ENCODE measurements at places on chromosomes 12 and 14. TPM values are rescaled to one million over a fixed set of nuclear protein-coding genes. Genes with fewer than 3 reads are reported as not detected.

- no peaks in the 10 kb centered on the region for H3K36me3 ChIP-seq
- no peak for DNase-seq
- peaks cover 27% of the 10 kb centered on the region for H3K4me1 ChIP-seq
- H3K27ac ChIP-seq: no peak overlapping the region
- H3K27me3 ChIP-seq: no peaks in the 10 kb centered on the region
- H3K4me3 ChIP-seq: no peak overlapping the region
These were observed 73.9 kb downstream of the ARMH4 start for GRCh38 chr14:58078068-58078467.

DNA sequence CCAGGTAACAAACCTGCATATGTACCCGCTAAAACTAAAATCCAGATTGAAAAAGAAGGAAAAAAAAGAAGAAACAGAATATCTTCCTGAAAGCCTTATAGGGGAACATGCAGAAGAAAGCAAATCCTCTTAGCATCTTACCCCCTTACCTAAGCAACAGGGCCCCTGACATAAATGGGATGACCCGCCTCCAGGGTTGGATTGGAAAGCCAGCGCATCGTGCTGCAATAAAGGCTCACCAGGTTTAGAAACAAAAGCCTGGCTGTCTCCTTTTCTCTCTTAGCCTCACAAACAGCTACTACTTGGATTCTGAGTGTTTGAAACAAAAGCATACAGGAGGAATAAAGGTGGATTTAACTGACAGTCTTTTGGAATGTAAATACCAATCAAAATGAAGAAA lies 13.8 kb upstream of the ADCK1 start:
- H3K27ac ChIP-seq: no peak overlapping the region
- peaks cover 3% of the 10 kb centered on the region for H3K27me3 ChIP-seq
- H3K4me3 ChIP-seq: no peak overlapping the region
- no peak for DNase-seq
- no peaks in the 10 kb centered on the region for H3K36me3 ChIP-seq
- H3K4me1 ChIP-seq: no peaks in the 10 kb centered on the region

DNA sequence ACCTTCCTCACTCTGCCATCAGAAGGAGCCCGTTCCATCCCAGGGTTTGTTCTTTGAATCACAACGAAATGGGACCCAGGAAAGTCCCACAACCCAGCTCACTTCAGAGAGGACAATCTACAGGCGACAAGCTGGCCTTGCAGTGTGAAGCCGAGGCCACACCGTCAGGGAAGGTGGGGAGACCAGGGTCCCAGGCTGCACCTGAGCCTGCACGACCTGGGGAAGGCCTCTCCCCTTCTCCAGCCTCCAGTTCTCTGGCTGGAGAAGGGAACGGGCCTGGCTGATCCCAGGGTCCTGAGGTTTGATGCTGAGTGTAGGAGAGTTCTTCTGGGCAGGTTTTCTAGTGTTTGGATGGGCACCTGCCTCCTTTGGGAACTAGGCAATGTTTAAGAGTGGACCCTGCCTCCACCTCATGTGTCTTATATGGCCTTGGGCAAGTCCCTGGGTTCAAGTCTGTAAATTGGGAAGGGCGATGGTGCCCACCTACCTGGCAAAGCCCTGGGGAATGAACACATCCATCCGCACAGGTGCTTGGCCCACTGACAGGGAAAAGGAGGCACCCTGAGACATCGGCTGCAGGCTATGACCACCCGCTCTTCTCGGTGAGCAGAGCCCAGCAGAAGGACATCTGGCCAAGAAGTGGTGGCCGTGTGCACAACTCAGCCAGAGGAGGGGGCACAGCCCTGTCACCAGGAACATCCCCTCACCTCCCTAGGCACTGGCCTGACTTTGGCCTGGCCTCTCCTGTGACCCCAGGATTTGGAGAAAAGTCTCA lies 77.9 kb upstream of the BCL11B start:
- H3K4me3 ChIP-seq: no peak overlapping the region
- peaks cover 25% of the 10 kb centered on the region for H3K27me3 ChIP-seq
- no peak overlapping the region for H3K27ac ChIP-seq
- no peaks in the 10 kb centered on the region for H3K36me3 ChIP-seq
- DNase-seq: no peak
- no peaks in the 10 kb centered on the region for H3K4me1 ChIP-seq

GRCh38 chr14:105045710-105046326 lies 19.4 kb downstream of the GPR132 start:
- no peaks in the 10 kb centered on the region for H3K36me3 ChIP-seq
- DNase-seq: peak; percentile 89
- H3K27ac ChIP-seq: no peak overlapping the region
- peaks cover 77% of the 10 kb centered on the region for H3K27me3 ChIP-seq

DNA sequence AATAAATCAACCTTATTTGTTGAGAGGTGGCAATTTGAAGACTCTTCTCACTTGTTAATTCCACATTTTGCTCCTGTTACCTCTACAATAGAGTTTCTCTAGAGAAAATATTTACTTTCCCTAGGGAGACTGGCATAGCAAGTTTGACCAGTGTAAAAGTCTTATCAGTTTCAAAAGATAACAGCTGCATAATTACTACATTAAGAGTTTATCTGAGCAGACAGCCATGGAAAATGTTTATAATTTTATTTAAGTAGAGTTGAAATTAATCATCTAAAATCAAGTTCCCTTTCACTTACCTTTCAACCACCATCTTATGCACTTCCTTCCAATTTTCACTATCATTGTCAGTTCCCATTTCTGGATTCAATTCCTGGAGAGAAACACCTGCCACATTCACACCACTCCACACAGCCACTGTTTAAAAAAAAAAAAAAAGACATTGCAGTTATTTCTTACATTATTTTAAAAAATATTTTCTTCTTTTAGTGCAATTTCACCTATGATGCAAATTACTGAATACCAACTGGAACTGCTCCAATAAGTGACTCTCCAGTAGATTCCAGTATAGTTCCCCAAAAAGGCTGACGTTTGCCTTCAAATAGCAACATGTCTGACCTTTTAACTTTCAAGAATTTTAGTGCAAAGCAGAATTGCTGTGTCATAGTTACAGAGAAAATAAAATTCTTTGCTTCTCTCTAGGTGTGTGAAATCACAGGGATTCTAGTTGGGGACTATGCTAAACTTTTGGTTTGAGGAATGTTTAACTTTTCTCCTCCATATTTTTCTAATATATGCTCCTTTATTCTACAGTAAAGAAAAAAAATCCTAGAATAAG lies 19.4 kb downstream of the LDHB start:
- no peaks in the 10 kb centered on the region for H3K27me3 ChIP-seq
- peaks cover 61% of the 10 kb centered on the region for H3K4me1 ChIP-seq
- peak overlapping the region; percentile 69 for H3K27ac ChIP-seq
- no peak for DNase-seq
- H3K36me3 ChIP-seq: peaks cover 75% of the 10 kb centered on the region
- no peak overlapping the region for H3K4me3 ChIP-seq

DNA sequence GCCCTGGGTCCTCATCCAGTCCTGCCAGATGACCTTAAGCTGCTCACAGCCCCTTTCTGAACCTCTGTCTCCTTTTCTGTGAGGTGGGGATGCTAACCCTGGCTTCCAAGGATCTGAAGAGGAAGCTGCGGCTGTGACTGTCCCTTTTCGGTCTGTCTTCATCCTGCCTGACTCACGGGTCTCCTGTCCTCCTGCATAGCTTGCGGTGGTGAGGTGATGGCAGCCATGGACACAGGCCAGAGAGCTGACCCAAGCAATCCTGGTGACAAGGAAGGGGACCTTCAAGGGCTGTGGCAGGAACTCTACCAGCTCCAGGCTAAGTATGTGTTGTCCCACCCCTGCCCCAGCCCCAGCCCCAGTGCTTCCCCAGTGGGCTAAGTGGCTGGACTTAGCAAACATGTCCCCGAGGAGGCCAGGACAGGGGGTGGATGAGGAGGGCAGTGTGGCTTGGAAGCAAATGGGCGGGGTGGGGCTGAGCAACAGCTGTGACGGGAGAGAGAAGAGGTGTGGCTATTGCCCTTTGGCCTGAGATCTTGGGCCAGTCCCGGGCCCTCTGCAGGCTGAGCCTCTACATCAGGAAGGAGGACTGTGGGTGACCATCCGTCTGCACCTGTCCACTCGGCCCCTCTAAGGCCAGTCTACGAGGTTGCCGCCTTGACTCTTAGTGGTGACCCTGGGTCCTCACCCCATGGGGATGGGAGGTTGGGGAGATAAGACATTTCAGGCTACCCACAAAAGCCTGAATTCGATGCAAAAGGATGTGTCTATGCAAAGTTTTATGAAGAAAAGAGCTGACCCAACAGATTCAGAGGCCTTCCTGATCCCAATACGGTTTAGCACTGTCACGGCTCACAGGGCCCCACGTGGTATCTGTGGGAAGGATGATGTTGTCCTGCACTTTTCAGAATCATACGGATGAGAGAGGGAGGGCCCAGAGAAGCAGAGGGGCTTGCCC lies 1.1 kb downstream of the CCDC197 start:
- no peaks in the 10 kb centered on the region for H3K36me3 ChIP-seq
- peaks cover 14% of the 10 kb centered on the region for H3K27me3 ChIP-seq
- peaks cover 58% of the 10 kb centered on the region for H3K4me1 ChIP-seq
- no peak overlapping the region for H3K27ac ChIP-seq
- no peak for DNase-seq

DNA sequence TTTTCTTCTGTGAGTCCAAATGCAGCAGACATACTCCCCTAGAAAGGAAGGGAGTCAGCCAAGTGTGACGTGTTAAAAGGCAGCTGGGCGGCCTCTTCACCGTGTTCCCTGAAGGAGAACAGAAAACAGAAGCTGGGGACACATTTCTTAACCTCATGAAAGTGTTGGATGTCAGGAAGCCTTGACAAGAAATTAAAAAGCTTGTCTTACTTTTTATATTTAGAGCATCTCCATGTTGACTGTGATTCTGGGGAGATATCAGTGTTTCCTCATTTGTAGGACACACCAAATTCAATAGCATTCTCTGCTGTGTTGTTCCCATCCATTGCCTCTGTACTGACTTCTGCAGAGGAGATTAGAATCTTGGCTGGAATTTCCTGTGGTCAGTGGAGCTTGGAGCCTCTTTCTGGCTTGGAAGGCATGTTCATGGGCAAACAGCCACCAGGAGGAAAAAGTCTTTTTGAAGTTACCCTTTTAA lies 93.7 kb downstream of the RMST start:
- H3K4me3 ChIP-seq: peak overlapping the region; percentile 17
- H3K27ac ChIP-seq: peak overlapping the region; percentile 75
- no peaks in the 10 kb centered on the region for H3K27me3 ChIP-seq

DNA sequence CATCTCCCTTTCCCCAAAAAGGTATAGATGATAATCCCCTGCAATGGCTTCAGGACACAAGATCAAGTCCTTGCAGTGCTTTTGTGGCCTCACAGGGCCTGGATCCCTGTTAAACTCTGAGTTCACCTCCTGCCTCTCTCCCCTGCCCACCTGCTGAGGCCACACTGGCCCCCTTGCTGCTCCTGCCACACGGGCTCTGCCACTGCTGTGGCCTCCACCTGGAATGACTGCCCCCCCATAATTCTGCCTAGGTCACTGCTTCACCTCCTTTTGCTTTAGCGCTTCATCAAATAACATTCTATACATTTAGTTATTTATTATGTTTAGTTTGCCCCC lies 653 bp upstream of the IFI27 start:
- DNase-seq: no peak
- peak overlapping the region; percentile 69 for H3K4me3 ChIP-seq
- H3K36me3 ChIP-seq: no peaks in the 10 kb centered on the region
- H3K27me3 ChIP-seq: no peaks in the 10 kb centered on the region
- peak overlapping the region; percentile 89 for H3K27ac ChIP-seq

DNA sequence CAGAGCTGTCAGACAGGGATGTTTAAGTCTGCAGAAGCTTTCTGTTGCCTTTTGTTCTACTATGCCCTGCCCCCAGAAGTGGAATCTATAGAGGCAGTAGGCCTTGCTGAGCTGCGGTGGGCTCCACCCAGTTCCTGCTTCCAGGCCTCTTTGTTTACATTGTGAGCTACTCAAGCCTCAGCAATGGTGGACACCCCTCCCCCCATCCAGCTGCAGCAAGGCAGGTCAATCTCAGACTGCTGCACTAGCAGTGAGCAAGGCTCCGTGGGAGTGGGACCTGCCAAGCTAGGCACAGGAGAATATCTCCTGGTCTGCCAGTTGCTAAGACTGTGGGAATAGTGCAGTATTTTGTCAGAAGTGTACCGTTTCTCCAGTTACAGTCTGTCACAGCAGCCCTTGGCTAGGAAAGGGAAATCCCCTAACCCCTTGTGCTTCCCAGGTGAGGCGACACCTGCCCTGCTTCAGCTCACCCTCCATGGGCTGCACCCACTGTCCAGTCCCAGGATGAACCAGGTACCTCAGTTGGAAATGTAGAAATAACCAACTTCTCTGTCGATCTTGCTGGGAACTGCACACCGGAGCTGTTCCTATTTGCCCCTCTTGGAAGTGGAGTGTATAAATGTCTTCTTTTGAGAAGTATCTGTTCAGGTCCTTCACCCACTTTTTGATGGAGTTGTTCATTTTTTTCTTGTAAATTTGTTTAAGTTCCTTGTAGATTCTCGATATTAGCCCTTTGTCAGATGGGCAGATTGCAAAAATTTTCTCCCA lies 213.5 kb upstream of the SLC38A2 start:
- H3K4me1 ChIP-seq: no peaks in the 10 kb centered on the region
- DNase-seq: no peak
- no peak overlapping the region for H3K4me3 ChIP-seq
- H3K36me3 ChIP-seq: no peaks in the 10 kb centered on the region

DNA sequence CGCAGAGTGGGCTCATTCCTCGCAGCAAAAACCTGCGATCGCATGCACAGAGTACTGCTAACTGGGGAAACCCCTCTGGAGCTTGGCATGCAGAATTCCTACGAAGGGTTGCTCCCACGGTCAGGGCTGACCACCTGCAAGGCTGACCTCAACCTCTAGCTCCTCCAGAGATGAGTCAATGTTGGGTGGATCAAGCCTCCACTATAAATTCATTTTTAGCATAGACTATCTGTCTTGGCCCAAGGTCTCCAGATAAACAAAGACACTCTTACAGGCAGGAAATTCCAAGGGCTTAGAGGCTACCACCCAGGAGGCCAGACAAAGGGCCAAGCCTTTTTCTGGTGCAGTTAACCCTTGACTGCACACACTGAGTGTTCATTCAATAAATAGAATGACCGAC lies 296.5 kb downstream of the TMEM132D start:
- DNase-seq: no peak
- H3K27me3 ChIP-seq: peaks cover 7% of the 10 kb centered on the region
- H3K27ac ChIP-seq: no peak overlapping the region
- H3K36me3 ChIP-seq: no peaks in the 10 kb centered on the region
- no peaks in the 10 kb centered on the region for H3K4me1 ChIP-seq

GRCh38 chr14:91303091-91303923 lies 58.8 kb upstream of the GPR68 start:
- peaks cover 2% of the 10 kb centered on the region for H3K36me3 ChIP-seq
- peak overlapping the region; percentile 37 for H3K4me3 ChIP-seq
- peak; percentile 57 for DNase-seq
- peak overlapping the region; percentile 63 for H3K27ac ChIP-seq
- H3K4me1 ChIP-seq: peaks cover 20% of the 10 kb centered on the region

GPX2 gene
- total RNA-seq: not detected

ASB2 gene
- total RNA-seq: 251 TPM

NPFF gene
- not detected for total RNA-seq

GPR84 gene
- total RNA-seq: not detected

GLT8D2 gene
- 11.7 TPM for total RNA-seq

PPM1H gene
- total RNA-seq: 6.0 TPM

ULK1 gene
- 57.4 TPM for total RNA-seq

GUCY2C gene
- total RNA-seq: 0.11 TPM

ANO2 gene
- total RNA-seq: 13.0 TPM

CRACR2A gene
- 7.6 TPM for total RNA-seq

MRPL51 gene
- 235 TPM for total RNA-seq

Data from left ventricle myocardium inferior (tissue), 1 donor.